ENCODE measurements at places on chromosomes 6 and 20.

- DNase-seq = no peak
Measured at GRCh38 chr20:35320396-35321126, 28.3 kb upstream of the FAM83C start.

DNA sequence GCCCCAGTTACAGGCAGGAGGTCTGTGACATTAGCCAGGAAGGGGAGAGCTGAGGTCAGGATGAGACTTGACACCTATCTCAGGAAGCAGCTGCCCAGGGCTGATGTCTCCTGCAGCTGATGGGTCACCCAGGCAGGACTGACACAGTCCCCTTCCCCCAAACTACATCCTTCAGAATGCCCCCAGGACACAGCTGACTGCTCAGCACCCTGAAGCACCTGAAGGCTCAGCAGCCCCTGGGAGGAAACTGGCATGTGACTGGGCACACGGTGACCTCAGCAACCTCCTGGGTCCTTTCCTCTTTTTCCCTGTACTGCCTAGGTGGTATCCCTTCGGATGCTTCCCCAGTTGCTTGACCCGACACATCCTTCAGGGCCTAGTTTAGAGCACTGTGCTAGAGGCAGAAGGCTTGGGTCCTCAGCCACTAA lies 1.9 kb downstream of the SDC4 start:
- no peak for DNase-seq

GRCh38 chr6:129846761-129847160 lies 14.4 kb downstream of the TMEM244 start:
- DNase-seq = no peak

DNA sequence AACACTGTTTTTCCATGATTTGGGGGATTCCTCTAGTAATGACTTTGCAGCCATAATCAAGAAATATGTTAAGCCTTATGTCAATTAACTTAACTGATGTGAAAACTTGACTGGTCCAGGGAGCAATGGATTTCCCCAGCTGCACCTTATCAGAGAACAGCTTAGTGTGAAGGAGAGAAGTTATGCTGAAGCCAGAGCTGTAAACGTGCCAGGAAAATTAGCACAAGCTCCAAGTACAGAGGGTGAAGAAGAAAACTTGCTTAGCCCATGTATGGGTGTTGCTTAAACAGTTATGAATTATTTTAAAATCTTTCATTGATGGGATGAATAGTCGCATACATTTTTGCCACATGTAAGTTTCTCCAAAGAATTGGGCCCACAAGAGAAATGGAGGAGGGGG lies 214.9 kb upstream of the RNF217 start:
- DNase-seq = no peak

DNA sequence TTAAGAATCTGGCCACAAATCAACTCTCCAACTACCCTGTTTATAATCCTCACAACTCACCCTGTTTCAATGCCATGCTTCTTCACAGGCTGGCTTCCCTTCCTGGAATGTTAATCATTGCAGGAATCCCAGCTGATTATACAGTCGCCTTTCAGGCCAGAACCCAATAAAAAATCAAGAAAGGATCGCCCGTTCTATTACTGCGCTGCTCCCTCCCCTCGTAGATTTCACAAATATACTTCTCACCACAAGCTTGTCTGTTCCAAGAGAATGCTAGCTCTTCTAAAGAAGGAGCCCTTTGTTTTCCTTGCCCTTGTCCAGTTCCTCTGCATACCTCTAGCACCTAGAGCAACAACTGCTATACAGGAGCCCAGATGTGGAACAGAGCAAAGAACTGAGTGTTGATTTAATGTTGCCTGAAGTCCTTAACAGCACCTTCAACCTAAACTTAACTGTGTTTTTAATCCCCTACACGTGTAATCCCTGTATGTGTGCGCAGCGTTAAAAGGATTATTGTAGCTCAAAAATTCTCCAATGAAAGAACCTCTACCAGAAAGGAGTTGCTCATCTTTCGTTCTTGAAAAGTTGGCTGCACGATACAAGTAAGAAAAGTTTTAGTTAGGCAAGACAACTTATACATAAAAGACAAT lies 988 bp downstream of the ECHDC1 start:
- no peak for DNase-seq

- no peak for DNase-seq
Measured at GRCh38 chr6:138400326-138400725, 3.7 kb upstream of the HEBP2 start.

GRCh38 chr6:170188571-170189001 lies 102.3 kb downstream of the DLL1 start:
- DNase-seq = no peak

GRCh38 chr6:112983713-112984261 lies 636.7 kb downstream of the RFPL4B start:
- no peak for DNase-seq

DNA sequence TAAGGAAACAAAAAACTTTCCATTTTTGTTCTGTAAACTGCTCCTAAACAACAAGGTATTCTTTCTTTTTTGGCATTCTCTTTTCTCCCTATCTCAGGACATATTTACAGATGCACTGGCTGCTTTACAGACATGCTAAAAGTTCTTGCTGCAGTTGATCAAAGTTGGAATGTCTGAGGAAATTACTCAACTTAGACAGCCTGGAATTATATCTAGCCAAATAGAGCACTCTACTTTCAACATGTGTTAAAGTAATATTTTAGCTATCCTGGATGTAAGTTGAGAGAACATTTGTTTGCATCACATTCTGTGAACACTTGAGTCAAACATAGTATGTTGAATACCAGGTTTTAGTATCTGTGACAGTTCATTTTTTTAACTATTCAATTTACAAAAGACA lies 24.8 kb downstream of the TASP1 start:
- DNase-seq = no peak

DNA sequence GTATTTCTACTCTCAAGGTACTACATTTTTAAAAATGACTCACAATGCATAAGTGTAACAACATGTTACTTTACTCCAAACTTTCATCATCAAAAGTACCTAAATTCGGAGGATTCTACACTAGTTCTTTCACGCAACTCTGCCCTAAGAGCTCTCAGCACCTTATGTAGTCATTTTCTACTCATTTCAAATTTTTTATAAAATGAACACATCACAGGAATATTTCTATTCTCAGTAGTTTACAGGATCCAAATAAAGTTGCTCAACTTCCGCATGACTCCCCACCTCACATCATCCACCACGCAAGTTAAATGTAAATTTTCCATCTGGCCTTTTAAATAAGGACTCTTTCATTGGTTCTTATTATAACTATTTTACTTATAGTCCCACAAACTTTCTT lies 344.9 kb upstream of the MANEA start:
- DNase-seq = no peak

- DNase-seq = no peak
Measured at GRCh38 chr6:168130168-168130696, 51.2 kb upstream of the FRMD1 start.

DNA sequence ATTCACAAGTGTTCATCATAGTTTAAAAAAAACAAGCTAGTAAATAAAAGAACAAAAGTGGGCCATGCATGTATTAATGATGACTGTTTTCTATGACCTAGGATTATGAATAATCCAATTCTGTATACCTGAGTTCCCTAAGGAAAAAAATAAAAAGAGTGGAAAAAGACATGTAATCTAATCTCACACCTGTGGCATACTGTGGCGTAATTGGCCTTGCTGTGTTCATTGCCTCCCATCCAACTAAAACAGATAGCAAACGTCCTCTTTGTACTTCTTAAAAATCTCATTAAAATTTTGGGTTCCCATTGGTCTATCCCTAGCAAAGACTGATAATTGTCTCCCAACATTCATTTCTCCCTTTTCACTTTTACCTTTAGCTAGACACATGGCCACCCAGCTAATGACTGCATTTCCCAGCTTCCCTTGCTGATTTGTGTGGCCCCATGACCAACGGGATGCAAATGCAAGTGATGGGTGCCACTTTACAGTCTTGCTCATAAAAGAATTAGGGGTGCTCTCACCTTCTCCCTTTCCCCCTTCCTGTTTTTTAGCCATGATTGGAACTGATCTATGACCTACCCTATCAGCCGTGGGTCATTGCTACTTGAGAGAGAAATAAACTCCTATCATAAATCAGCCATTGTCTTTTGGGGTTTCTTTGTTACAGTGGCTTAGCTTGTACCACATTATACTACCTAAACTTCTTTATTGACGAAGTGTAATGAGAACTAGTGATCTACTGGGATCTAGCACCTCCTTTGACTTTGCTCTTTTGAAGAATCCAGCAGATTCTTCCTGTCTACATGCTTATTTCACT lies 32.0 kb upstream of the TBC1D22B start:
- no peak for DNase-seq

GRCh38 chr6:43859213-43859612 lies 89.2 kb downstream of the VEGFA start:
- DNase-seq = no peak

DNA sequence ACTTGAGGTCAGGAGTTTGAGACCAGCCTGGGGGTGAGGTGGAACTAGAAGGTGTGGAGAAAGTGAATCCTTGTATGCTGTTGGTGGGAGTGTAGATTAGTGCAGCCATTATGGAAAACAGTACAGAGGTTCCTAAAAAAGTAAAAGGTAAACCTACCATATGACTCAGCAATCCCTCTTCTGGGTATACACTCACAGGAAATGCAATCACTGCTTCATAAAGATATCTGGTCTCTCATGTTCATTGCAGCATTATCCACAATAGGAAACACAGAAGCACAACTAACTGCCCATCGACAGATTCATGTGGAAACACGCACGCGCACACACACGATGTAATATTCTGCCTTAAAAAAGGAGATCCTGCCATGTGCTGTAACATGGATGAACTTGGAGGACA lies 66.7 kb downstream of the CDC5L start:
- no peak for DNase-seq

DNA sequence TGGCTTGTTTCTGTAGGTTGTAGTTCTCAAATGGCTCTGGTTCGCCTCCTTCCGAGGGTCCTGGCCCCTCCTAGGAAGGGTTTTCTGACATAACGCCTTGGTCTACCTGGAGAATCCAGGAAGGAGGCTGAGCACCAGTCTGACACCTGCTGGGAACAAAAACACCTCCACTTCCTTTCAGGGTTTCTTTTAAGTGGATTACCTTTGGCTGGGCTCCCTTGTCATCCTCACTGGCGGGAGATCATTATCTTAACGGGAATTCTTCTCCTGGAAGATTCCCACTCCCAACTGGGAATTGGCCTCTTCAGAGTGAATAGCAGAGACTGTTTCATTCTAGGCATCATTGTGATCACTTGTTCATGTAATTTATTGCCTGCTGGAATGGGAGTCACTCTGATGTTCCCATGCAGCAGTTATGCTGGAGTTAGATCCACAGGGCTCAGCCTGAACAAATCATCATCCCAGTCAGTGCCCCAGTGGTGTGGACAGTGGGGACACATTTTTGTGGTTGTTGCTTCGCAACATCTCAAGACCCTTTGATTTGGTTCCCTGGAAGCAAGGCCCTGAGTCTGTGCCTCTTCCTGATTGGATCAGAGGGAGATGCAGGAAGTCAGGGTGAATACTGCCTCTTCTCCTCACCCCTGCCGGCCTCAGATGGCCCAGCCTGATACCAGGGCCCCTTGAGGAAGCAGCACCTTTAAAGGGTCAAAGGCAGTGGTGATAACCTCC lies 49.1 kb downstream of the LYRM2 start:
- DNase-seq = no peak

- no peak for DNase-seq
Measured at GRCh38 chr6:56965126-56965525, 10.2 kb downstream of the BEND6 start.

GRCh38 chr6:145026267-145026679 lies 709.0 kb downstream of the EPM2A start:
- DNase-seq = no peak

DNA sequence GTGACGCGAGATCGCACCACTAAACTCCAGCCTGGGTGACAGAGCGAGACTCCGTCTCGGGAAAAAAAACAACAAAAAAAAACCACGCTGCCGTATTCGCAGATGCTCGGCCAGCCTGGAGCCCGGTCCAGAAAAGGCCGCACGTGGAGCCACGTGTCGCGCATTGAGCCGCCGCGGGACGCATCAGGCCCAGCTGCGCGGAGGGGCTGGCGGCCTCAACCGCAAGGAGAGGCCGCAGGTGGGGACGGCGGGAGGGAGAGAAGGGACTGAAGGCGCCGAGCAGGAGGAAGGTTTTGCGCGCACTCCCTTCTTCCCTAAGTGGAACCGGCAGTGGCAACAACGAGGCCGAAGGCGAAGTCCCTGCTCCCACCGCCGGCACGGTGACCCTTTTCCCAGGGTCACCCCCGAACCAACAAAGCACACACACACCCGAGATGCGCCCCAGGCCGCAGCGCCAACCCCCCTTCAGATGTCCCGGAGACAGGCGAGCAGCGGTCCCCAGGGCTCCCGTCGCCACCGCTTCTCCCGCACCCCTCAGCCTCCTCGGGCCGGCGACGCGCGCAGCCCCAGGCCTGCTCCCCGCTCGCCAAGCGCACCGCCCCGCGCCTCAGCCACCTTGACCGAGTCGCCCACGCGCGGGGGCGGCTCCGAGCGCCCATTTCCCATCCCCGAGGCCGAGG lies 681 bp downstream of the SYCP2 start:
- no peak for DNase-seq

- DNase-seq = no peak
Measured at GRCh38 chr6:160077024-160077423, 44.6 kb upstream of the SLC22A1 start.

- DNase-seq = no peak
Measured at GRCh38 chr6:130840050-130840449, 12.8 kb downstream of the SMLR1 start.

DNA sequence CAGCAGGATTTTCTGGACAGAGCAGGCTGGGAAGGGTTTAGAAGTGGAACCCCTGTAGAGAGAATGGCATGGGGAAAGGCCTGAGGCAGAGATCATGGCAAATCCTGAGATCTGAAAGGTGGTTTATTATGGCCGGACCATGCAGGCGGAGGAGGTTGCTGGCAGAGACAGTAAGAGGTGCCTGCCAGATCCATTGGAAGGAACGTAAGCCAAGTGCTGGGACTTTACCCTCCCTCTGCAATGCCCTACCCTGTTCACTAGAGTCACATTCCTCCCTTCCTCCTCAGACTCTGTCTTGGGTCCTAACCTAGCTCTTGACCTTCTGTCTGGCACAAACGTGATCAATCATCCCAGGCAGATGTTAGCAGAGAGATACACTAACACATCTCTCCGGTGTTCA lies 66.4 kb upstream of the SLC22A23 start:
- DNase-seq = no peak

- no peak for DNase-seq
Measured at GRCh38 chr6:5184218-5184617, 76.5 kb downstream of the LYRM4 start.

DNA sequence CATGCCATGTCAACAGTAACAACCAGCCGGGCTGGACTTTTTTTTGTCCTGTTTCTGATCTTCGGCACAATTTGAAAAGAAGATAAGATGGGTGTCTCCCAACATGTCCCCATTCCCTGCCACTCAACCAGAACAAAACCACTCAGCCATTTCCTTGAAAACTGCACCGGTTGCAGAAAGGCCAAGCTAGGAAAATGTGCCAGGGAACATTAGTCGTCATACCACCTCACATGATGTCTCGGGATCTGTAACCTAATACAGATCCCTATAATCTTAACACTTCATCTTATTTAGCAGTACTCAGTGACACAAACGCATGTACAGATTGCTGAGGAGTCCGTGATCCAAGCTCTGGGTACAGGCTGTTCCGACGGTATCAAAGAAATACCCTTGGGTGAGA lies 46.5 kb downstream of the ALDH8A1 start:
- DNase-seq = no peak
